HFFc6 (cell line): ENCODE measurements at places on chromosomes 11 and 22. TPM values are rescaled to one million over a fixed set of nuclear protein-coding genes. Genes with fewer than 3 reads are reported as not detected.

- no peak for DNase-seq
- H3K27me3 ChIP-seq: peaks cover 19% of the 10 kb centered on the region
- no peak overlapping the region for H3K27ac ChIP-seq
- no peaks in the 10 kb centered on the region for H3K4me1 ChIP-seq
- no peak overlapping the region for H3K4me3 ChIP-seq
Measured at GRCh38 chr22:38416621-38417251, 38.3 kb downstream of the KCNJ4 start.

- no peaks in the 10 kb centered on the region for H3K36me3 ChIP-seq
- peaks cover 7% of the 10 kb centered on the region for H3K27me3 ChIP-seq
- H3K27ac ChIP-seq: no peak overlapping the region
- H3K4me3 ChIP-seq: peak overlapping the region; percentile 65
Measured at GRCh38 chr22:50620593-50621355, 7.2 kb downstream of the ARSA start.

DNA sequence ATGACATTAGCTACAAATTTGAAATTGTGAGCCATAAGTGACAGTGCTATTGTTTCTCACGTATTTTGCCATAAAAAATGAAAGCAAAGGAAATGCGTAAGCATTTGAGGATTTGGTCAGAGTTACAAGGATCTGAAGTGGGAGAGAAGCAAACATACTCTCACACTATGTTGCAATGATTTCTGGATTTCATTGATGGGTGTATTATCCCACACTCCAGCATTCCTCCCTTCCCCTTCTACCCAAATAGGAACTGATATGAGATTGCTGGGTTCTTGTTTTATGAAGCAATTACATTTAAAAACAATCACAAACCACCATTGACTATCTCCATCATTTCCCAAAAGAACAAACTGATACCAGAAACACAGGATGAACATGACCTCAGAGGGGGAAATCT is 314.0 kb upstream of the CTSC start:
- no peaks in the 10 kb centered on the region for H3K36me3 ChIP-seq
- no peaks in the 10 kb centered on the region for H3K27me3 ChIP-seq
- no peak overlapping the region for H3K4me3 ChIP-seq
- DNase-seq: no peak
- H3K4me1 ChIP-seq: no peaks in the 10 kb centered on the region
- H3K27ac ChIP-seq: no peak overlapping the region

DNA sequence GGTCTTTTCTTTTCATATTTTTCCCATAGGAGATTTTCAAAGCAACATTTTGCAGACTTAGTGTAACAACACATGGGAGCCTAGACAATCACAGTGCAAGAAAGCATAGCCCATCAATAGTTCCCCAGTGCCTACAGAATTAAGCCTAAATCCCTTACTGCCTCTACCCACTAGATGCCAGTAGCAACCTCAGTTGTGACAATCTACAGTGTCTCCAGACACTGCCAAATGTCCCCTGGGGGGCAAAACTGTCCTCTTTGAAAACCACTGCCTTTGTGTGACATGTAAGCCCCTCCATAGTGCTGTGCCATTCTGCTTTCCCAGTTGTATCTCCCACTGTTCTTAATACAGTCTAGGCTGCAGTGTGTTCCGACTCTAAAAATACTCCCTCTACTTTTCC is 1329.0 kb downstream of the LRRC4C start:
- no peaks in the 10 kb centered on the region for H3K36me3 ChIP-seq
- H3K27ac ChIP-seq: no peak overlapping the region
- H3K4me3 ChIP-seq: no peak overlapping the region

Gene KLHDC7B
- 0.04 to 0.05 TPM in 2 of 3 replicates, not detected in the other for total RNA-seq

Gene AMPD3
- 9.8 to 10.5 TPM (median 10.4 TPM) in 3 replicates for total RNA-seq

DNA sequence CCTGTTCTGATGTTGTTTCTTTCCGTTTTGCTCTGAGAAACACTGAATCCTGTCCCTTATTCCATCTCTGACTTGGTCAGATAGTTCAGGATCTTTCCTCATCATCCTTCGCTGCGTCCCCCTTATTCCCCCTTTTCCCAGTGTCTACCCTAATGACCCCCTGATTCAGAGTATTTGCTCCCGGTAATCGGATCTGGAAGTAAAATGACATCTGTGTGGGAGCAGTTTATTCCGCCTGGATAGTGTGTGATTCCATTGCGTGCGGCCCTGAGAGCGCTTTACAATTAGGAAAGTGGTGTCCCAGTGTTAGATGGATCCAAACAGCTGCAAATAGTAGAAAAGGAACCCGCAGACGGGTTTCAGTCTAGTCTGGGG is 606 bp downstream of the DRG1 start:
- peaks cover 15% of the 10 kb centered on the region for H3K36me3 ChIP-seq
- peak overlapping the region; percentile 92 for H3K27ac ChIP-seq
- no peaks in the 10 kb centered on the region for H3K27me3 ChIP-seq
- peak; percentile 1 for DNase-seq

- H3K36me3 ChIP-seq: no peaks in the 10 kb centered on the region
- peaks cover 55% of the 10 kb centered on the region for H3K4me1 ChIP-seq
- no peak for DNase-seq
- no peak overlapping the region for H3K27ac ChIP-seq
Measured at GRCh38 chr11:128598506-128599150, 11.3 kb upstream of the ETS1 start.

DNA sequence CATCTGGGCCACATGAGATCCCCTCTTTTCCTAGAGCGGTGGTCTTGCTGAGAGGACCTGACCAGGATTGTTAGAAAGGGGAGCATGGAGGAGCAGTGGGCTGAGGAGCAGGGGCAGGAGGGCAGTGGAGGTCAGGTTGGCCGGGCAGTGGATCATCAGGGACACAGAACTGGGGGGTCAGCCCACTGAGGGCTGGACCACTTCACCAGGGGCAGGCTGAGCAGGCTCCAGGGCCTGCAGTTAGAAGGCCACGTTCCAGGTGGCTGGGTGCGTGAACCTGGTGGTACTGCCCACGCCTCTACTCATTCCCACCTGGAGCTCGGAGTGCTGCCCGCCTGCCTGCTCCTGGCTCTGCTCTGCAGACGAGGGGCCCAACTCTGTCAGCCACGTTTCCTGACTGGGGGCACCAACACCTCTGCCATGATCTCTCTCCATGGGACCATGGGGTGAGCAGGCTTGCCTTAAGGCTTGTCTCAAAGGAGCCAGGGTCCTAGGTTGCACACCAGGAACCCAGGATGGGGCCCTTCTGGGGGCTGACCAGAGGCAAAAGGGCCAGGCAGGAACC is 9.7 kb downstream of the MRGPRF start:
- no peak overlapping the region for H3K4me3 ChIP-seq
- peaks cover 2% of the 10 kb centered on the region; the same call in 1 of the 2 replicates for H3K27me3 ChIP-seq
- H3K4me1 ChIP-seq: peaks cover 57% of the 10 kb centered on the region

Gene MUC2
- total RNA-seq: not detected in 3 replicates

DNA sequence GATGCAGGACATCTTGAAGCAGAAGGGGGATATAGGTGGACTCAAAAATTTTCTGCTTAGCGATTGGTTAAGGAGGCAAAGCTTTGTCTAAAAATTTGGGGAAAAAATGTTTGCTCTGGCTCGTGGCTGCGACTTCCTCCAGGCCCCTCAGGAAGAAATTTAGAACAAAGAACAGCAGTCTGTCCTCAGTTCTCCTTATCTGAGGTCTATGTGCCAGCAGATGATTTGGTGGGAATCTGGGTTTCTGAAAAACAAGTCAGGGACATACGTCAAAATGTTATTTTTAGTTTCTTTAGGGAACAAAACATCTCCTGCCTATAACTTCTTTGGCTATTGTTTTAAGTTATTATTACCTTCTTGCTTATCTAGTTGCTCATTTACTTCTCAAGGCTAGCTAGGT is 8.1 kb downstream of the OR6M1 start:
- H3K27ac ChIP-seq: no peak overlapping the region
- no peak overlapping the region for H3K4me3 ChIP-seq
- H3K36me3 ChIP-seq: no peaks in the 10 kb centered on the region
- DNase-seq: no peak

- DNase-seq: no peak
- H3K27ac ChIP-seq: no peak overlapping the region
- peaks cover 15% of the 10 kb centered on the region for H3K27me3 ChIP-seq
- H3K4me1 ChIP-seq: no peaks in the 10 kb centered on the region
- H3K4me3 ChIP-seq: no peak overlapping the region
Measured at GRCh38 chr22:22895776-22896445, 8.3 kb downstream of the IGLL5 start.

Gene CECR2
- not detected in 3 replicates for total RNA-seq

DNA sequence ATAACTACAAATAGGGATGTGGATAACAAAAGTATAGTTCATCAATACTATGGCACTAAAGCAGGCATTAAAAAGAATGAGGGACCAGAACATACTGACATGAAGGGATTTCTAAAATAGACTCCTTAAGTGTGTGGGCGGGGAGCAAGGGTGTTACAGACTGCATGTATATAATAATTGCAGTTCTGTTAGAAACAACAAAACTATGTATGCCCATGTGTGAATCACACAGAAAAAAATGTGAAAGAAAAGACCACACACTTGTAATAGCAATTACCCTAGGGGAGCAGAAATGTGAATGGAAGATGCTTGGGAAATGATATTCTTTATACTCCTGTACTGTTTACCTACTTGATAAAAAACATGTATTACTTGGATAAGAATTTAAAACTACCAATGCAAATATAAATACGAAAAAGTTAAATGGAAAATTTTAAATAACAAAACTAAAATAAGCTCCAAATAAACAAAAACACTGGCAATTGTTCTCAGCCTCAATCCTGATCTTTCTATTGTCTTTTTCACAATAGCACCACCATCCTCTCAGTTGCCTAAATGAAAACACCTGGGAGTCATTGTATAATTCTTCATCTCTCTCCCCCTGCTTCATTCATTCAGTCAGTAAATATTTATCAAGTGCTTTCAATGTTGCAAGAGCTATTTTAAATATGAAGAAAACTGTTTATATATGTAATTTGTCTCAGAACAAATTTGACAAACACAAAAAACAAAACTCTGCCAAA is 129.8 kb downstream of the FCHSD2 start:
- peaks cover 1% of the 10 kb centered on the region for H3K27me3 ChIP-seq
- H3K27ac ChIP-seq: peak overlapping the region; percentile 36; the same call in 1 of the 2 replicates
- DNase-seq: peak; percentile 31
- H3K36me3 ChIP-seq: peaks cover 27% of the 10 kb centered on the region
- no peak overlapping the region for H3K4me3 ChIP-seq

GRCh38 chr11:21142007-21142406 is 472.6 kb downstream of the NELL1 start:
- H3K4me1 ChIP-seq: no peaks in the 10 kb centered on the region
- no peak for DNase-seq
- H3K27ac ChIP-seq: no peak overlapping the region
- H3K36me3 ChIP-seq: peaks cover 10% of the 10 kb centered on the region; the same call in 1 of the 2 replicates

Gene CCDC116
- 0.17 to 0.33 TPM (median 0.18 TPM) in 3 replicates for total RNA-seq

Gene SHANK2
- total RNA-seq: 0.71 to 1.6 TPM (median 1.4 TPM) in 3 replicates

Gene PGR
- not detected in 3 replicates for total RNA-seq

DNA sequence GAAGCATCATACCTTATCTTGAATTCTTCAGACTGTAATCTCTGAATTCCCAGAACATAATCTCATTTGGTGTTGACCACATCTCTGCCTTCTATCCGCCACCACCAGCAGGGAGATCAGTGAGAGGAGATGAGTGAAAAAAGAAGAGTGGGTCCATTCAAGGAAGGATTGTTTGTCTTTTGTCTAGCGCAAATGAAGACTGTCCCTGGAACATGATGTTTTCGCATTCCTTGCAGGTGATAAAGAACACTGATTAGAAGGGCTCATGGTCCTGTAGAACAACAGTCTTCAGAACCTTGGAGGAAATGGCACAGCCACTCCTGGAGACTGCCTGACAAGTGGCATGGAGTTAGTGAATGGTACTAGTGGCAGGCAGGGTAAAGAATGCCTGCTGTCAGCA is 869.6 kb downstream of the JRKL start:
- DNase-seq: no peak
- no peaks in the 10 kb centered on the region for H3K4me1 ChIP-seq
- no peak overlapping the region for H3K4me3 ChIP-seq
- H3K36me3 ChIP-seq: no peaks in the 10 kb centered on the region
- H3K27me3 ChIP-seq: no peaks in the 10 kb centered on the region

DNA sequence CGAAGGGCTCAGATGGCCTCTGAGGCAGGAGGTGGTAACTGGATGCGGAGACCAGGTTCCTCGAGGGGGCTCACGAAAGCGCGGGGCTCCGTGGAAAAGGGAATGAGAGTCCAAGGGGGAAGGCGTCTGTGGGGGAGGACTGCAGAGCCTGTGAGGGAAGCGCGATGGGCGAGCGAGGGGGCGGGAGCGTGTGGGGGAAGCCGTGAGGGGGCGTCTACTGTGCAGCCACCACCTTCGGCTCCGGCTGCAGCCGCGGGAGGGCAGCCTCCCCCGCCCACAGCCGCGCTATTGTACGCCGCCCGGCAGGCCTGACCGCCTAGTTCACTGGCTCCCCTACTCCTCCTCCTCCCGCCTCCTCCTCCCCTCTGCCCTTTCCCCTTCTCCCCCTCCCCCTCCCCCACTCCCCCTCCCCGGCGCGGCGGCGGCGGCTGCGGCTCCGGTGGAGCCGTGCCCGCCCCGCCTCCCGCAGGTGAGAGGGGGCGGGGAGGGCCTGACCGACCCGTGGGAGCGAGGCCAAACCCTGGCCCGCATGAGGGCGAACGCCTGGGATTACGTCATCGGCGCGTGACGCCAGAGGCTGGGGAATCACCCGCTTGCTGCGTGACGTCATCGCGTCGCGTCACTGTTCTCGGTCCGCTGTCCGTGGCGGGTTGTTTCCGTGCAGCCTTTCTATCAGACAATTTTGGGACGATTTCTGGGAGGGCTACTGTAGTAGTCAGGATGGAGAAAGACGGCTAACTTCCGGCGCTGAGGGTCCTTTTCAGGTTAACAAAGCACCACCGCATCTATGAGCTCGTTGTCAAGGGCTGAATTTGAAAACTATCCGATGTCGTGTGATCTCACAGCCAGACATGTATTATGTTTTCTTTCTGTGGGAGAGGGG is at the start of gene PAK1:
PAK1 (minus strand) TSS at position 294 of the 883 bp plus-strand sequence. CDS start 81,574 bp downstream, outside the sequence.
- H3K4me1 ChIP-seq: peaks cover 6% of the 10 kb centered on the region
- H3K27me3 ChIP-seq: peaks cover 37% of the 10 kb centered on the region
- H3K36me3 ChIP-seq: no peaks in the 10 kb centered on the region

- H3K36me3 ChIP-seq: no peaks in the 10 kb centered on the region
- H3K4me3 ChIP-seq: peak overlapping the region; percentile 24
- H3K27ac ChIP-seq: peak overlapping the region; percentile 100
- H3K4me1 ChIP-seq: peaks cover 52% of the 10 kb centered on the region
- DNase-seq: no peak
- peaks cover 3% of the 10 kb centered on the region for H3K27me3 ChIP-seq
Measured at GRCh38 chr11:73259406-73260126, 12.6 kb upstream of the P2RY6 start.

Gene RTN4R
- 0.25 to 0.59 TPM (median 0.36 TPM) in 3 replicates for total RNA-seq

- H3K27me3 ChIP-seq: peaks cover 1% of the 10 kb centered on the region; the same call in 1 of the 2 replicates
- DNase-seq: no peak
- no peak overlapping the region for H3K4me3 ChIP-seq
Measured at GRCh38 chr11:132200353-132200936, 830.0 kb downstream of the NTM start.

GRCh38 chr11:92845805-92846204 is 123.6 kb upstream of the MTNR1B start:
- peaks cover 2% of the 10 kb centered on the region for H3K27me3 ChIP-seq
- DNase-seq: no peak
- H3K36me3 ChIP-seq: no peaks in the 10 kb centered on the region
- no peak overlapping the region for H3K27ac ChIP-seq
- H3K4me3 ChIP-seq: no peak overlapping the region

DNA sequence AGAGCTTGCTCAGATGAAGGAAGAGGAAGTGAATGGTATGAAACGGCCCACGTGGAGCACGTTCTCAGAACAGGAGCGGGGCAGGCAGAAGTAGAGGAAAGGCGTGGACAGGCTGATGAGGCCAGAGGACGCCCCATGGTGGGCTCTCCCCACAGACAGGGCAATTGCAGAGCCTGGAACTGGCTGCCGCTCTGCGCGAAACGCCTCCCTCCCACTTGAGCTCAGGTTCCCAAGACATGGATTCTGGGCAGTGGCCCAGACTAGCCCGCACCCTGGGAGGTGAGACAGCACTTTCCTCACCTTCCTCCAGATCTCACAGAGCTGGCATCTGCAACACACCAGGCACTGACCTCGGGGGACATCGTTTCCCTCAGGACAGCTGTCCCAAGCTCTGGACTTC is 117.6 kb downstream of the PHF21B start:
- peaks cover 3% of the 10 kb centered on the region; the same call in 1 of the 2 replicates for H3K27me3 ChIP-seq
- H3K27ac ChIP-seq: no peak overlapping the region
- no peaks in the 10 kb centered on the region for H3K4me1 ChIP-seq

Gene DGAT2
- total RNA-seq: 0.18 to 0.54 TPM (median 0.22 TPM) in 3 replicates
